ENCODE measurements at places on chromosomes 11 and 22.

- DNase-seq = no peak
Observed at GRCh38 chr11:86183694-86184093, 60.9 kb upstream of the EED start.

GRCh38 chr11:79244241-79244772 lies 196.5 kb downstream of the TENM4 start:
- no peak for DNase-seq

DNA sequence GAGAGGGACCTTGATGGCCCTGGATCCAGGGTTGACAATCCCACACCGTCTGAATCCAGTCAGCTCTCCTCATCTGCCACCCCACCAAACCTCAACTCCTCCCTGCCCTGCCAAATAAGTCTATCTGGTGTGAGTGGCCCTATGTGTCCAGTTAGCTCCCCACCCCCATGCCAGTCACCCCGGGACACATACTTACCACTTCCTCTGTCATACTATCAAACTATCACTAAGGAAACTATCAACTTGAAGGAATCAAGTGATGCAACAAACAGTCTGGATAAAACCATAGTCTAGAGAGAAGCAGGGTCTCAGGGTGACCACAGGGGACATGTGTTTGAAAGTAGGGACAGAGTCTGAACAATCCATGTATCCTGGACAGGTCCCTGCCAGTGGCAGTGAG lies 13.2 kb upstream of the CSF2RB start:
- DNase-seq = no peak

GRCh38 chr22:44795701-44796630 lies 43.6 kb downstream of the ARHGAP8 start:
- DNase-seq = no peak

GRCh38 chr11:83723999-83724398 lies 437.8 kb upstream of the CCDC90B start:
- DNase-seq = no peak

GRCh38 chr11:21398195-21398594 lies 728.8 kb downstream of the NELL1 start:
- DNase-seq = no peak

- peak; percentile 64 for DNase-seq
Observed at GRCh38 chr11:22304337-22304961, 33.7 kb upstream of the SLC17A6 start.

Data from pons (tissue), 1 donor.